ENCODE measurements at places on chromosomes 6 and 20. TPM values are rescaled to one million over a fixed set of nuclear protein-coding genes. Genes with fewer than 3 reads are reported as not detected.

The NR2E1 gene
- polyA plus RNA-seq, result not detected

The MAP7 gene
- polyA plus RNA-seq, result 0.45 TPM

GRCh38 chr20:11726026-11726425 lies 191.7 kb upstream of the BTBD3 start:
- DNase-seq, result no peak

GRCh38 chr6:107764684-107765460 lies 59.2 kb downstream of the SCML4 start:
- no peak for DNase-seq

The SLC22A1 gene
- polyA plus RNA-seq, result 0.11 TPM

The TRIM15 gene
- polyA plus RNA-seq, result not detected

The PROKR2 gene
- not detected for polyA plus RNA-seq

All from BJ (cell line).